ENCODE measurements at places on chromosomes 6 and 20.

GRCh38 chr6:2866171-2866846, 24.6 kb upstream of the SERPINB1 start:
- no peak for DNase-seq

- DNase-seq = no peak
Measured at GRCh38 chr20:19000078-19000477, 186.5 kb downstream of the SCP2D1 start.

DNA sequence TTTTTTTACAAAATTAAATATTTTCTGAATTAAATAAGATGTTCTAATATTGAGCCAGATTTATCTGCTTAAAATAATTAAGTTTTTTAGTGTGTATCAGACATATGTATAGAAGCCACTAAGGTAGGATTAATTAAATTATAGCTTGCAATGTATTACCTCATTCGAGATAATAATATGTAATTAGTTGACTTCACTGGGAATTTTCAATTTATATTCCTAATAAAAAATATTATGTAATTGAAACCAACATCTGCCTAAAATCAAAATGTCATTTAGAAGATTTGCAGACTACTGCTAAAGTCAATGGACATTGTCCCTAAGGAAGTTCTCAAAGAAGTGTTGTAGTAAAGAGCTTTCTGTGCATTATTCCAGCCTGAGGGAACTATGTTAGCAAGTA, 254.7 kb downstream of the EYS start:
- DNase-seq = no peak

- no peak for DNase-seq
Measured at GRCh38 chr6:112253841-112254816, at the start of gene LAMA4. Gene LAMA4, minus strand, starts transcription at chr6:112254567. Its CDS starts 417 bp downstream, at chr6:112254150.

DNA sequence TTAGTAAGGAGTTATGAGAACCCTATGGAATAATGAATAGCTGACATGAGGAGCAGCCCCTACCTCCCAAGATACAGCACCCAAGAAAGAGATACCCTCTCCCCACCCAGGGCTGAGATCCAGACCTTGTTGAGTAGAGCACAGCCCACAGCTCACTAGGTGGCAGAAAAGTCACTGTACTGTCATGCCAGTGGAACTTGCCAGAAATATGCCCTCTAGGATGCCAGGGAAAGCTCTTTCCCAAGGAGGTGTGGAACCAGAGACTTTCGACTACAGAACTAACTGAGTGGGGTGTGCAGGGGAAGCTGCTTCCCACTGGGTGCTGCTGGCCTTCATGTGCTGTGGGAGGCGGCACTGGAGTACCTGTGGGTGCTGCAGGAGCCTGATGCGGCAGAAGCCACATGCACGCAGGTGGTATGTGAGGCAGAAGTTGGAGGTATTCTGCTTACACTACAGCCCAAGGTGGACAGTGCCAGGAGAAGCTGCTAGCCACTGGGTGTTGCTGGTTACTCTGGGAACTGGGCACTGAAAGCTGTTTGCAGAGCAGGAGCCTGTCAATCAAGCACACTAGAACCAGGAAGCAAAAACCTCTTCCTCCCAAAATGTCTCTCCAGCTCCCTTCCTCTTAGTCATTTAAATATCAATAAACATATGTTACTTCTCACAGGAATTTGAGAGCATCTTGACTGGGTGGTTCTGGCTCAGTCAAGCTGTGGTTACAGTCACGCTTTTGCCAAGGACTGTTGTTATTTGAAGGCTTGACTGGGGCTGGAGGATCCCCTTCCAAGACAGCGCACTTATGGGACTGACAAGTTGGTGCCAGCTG, 17.8 kb downstream of the ARMC12 start:
- no peak for DNase-seq

DNA sequence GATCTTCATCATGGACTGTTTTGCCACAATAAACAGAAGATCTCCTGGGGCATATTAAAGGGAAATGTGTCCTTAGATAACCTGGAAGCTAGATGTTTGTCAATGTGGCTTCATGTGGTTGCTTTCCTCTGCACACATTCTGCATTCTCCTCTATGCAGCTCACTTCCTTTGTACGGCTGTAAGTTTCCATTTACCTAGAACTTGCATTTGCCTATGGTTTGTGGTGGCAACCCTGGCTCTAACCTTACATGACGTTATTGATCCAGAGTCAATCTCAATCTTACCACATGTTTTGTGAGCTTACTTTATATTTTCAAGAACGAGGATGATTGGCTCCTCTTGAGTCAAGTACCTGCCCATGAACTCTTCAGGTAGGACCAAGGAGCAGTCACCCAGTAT, 863.1 kb downstream of the MAFB start:
- DNase-seq = no peak

GRCh38 chr6:119643876-119644275, 294.3 kb upstream of the MAN1A1 start:
- DNase-seq = no peak

DNA sequence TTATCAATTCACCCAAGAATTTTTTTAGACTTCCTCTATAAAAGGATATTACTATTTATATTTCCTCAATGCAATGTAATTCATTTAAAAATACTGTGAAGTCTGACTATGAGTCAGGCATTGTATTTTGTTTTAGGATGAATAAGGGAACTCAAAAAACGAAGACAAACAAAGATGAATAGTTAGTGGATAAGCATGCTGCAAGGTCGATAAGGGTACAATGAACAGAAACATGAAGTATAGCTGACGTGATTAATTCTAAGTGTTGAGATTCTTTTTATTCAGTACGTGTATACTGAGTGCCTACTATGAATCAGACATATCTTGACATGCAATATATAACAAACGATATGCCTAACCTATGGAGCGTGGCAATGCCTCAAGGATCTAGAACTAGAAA, 105.4 kb downstream of the PDE10A start:
- DNase-seq = no peak

- no peak for DNase-seq
Measured at GRCh38 chr6:99334526-99335127, 14.8 kb downstream of the FAXC start.

DNA sequence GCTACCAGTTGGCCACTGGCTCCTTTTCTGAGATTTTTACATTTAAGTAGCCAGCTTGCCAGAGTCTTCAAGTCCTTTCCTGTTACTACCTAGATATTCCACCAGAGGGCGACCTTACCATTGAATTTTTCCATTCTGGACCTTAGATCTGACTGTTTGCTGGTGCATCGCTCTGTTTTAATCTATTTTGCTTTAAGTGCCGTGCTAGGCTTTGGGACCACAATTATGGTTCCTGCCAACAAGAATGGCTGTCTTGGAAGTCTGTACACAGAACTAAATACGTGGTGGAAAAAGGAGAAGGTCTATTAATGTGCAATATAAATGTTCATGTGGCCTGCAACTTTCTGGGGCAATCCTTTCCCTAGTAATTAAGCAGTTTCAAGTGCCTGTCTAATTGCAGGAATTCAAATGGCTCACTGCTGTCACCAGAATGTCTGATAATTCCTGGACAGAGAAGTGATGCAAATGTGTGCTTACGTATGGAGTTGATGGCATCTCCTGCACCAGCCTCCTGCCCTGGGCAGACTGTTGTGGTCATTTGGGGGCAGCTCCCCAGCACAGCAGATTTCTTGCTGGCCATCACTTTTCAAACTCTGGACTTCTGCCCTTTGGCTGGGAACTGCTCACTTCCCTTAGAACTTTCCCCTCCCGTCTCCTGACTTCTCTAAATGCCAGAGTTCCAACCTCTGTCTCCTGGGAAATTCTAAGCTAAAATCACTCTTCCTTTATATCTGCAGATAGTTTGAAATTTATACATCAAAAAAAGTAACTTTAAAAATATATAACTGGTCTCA, 5.6 kb upstream of the HLA-DOA start:
- DNase-seq = no peak

DNA sequence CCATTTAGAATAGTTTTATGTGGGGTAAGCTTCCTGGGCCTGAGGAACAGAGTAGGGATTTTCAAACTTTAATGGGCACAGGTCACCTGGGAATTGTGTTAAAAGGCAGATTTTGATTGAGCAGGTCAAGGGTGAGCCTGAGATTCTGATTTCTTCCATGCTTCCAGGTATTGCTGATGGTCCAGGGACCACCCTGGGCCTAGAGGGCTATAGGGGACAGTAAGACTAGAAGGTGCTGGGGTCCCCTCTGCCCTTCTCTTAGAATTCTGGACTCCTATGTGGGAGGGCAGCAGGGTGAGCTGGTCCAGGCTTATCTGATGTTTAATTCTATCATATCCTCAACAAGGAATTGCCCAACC, 2.6 kb downstream of the DDR1 start:
- DNase-seq = no peak

DNA sequence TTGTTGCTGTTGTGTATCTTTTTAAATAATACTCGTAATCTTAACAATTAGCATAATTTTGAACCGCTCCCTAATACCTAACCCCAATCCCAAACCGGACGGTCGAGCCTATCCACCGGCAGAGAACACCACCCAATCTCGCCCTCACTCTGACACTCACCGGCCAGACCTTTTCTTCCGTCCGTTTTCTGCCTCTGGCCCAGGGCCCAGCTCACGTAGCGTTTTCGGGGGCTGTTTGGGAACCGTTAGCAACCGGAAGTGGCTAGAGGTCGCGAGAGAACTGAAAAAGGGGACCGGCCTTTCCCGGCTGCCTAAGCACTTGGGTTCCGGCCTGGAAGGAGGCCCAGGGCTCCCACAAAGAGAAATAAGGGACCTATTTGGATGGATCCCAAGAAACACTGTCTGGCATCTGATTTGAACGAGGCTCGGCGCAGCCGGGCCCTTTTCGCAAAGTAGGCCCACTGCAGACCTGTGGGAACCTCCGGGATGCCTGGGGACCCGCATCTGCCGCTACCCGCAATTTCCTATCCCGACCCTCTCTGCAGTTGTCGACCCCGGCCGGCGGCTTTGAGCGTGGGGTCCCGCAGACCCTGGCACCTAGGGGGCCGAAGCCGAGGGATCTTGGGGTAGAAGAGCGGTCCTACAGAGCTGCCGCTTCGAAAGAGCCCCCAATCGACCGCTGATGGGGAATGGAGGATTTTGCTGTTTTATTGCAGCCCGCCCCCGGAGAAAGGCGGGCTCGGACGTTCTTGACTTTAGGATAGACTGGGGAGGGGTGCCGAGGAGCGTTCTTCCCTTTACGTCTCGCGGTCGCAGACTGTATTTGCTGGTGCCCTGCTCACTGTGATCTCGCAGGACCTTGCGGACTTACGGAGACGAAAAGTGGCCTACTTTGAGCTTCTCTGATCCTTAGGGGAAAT, 4.8 kb upstream of the ZKSCAN8 start:
- DNase-seq = peak; percentile 46

DNA sequence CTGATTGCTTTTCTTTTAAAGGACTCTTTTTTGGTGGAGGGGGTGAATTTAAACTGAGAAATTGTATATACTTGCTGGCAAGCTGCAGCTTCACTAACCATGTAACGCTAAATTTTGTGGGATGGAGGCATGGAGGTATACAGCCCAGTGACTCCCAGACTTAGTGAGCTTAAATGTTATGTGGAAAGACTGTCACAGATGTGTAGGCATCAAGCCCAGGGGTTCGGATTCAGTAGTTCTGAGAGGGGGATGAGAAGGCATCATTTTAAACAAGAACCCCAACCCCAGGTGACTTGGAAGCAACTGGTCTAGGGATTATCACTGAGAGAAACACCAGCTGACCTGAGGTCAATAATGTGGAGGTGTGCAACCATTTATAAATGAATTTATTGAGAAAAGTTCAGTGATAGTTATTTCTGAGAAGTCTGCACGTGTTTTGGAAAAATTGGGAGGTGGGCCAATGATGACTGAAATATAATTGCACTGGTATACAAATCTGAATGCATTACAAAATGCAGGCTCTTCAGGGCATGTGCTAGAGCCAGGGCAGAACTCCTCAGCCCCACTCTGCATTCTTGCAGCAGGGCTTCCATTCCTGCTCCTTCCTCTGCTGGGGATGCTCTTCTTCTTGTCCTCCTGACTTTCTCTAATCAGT, 26.9 kb downstream of the RFPL4B start:
- DNase-seq = no peak

- DNase-seq = no peak
Measured at GRCh38 chr20:25707695-25708094, 11.0 kb upstream of the ZNF337 start.

DNA sequence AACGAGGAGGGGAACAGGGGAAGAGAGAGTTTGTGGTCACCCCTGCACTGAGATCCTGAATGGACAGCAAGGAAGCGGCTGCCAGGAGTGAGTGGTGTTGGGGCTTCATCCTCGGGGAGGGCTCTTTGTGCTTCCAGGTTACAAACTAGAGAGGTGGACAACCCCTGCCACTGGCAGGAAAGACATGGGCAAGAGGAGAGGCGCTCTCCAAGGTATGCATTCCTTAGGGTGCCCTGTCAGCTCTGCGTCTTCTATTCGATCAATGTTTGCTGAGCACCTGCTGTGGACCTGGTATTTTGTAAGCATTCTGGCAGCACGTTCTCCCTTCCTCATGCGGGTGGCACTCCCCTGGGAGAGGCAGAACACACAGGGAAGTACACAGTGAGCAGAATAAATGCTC, 93.6 kb downstream of the CDH4 start:
- DNase-seq = no peak

DNA sequence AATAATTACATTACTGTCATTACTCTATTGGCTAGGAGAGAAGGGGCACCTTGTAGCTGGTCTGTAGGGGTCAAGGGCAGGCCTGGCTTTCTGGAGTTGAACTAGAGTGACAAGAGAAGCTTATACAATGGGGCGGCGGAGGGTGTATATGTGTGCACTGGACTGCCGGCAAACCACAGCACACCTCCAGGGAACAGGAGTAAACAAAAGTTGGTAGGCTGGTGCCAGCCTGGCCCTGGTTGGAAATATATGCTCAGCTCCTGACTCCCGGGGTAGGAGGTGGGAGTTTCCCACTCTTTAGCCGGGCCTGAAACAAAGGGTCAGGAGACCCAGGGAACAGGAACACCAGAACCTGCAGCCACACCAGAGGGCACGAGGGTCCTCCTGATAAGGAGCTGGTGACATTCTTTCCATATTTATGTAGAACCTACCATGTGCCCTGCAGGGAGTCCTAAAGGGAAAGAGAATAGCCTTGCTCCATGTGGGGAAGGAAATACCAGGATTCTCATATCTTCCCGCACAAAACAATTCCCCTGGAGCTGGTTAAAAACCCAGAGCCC, 5.1 kb downstream of the C6orf132 start:
- DNase-seq = no peak

DNA sequence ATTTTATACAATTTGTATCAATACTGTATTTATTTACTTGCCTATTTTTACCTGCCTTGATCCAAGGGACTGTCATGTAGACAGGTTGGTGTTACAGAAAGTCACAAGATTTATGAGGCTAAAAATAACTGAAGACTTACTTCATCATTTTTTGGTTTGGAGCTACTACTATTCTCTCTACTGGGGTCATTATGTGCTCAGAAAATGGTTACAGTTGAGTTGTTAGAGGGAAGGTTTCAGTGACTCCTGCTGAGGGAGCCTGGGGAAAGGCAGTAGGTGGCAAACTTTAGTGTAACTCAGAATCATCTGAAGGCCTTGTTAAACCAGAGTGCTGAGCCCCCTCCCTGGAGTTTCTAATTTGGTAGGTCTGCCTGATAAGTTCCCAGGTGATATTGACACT, 118.8 kb downstream of the TINAG start:
- DNase-seq = no peak
